ENCODE measurements at places on chromosomes 7 and 10. TPM values are rescaled to one million over a fixed set of nuclear protein-coding genes. Genes with fewer than 3 reads are reported as not detected.

CLDN3 gene
- 156 TPM for total RNA-seq

ANLN gene
- total RNA-seq, result 9.9 TPM

PSMA2 gene
- total RNA-seq, result 79.1 TPM

RAPGEF5 gene
- total RNA-seq, result 7.4 TPM

NPY4R2 gene
- 5.6 TPM for total RNA-seq

TCAF2 gene
- 12.7 TPM for total RNA-seq

LBX1 gene
- total RNA-seq, result not detected

TRIM50 gene
- not detected for total RNA-seq
